ENCODE measurements at places on chromosomes 1 and 21. TPM values are rescaled to one million over a fixed set of nuclear protein-coding genes. Genes with fewer than 3 reads are reported as not detected.

Gene SLC22A15
- total RNA-seq = 2.3 TPM

Gene MYCL
- 0.32 TPM for total RNA-seq

Gene CELA2A
- 8.7 TPM for total RNA-seq

GRCh38 chr1:172401892-172402291, 18.6 kb upstream of the C1orf105 start:
- no peak for DNase-seq
- H3K36me3 ChIP-seq = no peaks in the 10 kb centered on the region
- no peak overlapping the region for H3K4me3 ChIP-seq
- no peak overlapping the region for H3K27ac ChIP-seq
- H3K27me3 ChIP-seq = no peaks in the 10 kb centered on the region

GRCh38 chr1:248804771-248805681, 20.7 kb downstream of the SH3BP5L start:
- H3K4me1 ChIP-seq = no peaks in the 10 kb centered on the region
- DNase-seq = no peak
- no peaks in the 10 kb centered on the region for H3K36me3 ChIP-seq
- no peaks in the 10 kb centered on the region for H3K27me3 ChIP-seq
- no peak overlapping the region for H3K4me3 ChIP-seq

DNA sequence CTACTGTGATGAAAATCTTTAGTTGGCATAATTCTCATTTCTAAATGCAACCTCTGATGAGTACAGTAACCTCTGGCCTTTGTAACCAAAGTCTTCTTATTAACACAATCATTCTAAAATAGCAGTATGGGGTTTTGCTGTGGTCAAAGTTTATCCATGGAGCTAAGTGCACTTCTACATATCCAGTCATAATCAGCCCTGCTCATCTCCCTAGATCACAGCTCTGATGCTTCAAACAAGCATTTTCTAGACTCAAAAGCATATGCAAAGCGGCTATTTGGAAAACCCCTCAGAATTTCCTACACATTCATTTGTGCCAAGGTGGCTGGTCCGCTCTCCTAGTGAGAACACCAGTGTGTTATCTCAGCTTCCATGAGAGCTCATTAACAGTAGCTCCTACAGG, 418.6 kb downstream of the MRPL39 start:
- H3K27me3 ChIP-seq = no peaks in the 10 kb centered on the region
- no peaks in the 10 kb centered on the region for H3K36me3 ChIP-seq
- DNase-seq = no peak
- H3K27ac ChIP-seq = no peak overlapping the region
- H3K4me3 ChIP-seq = no peak overlapping the region

All from adrenal gland (tissue), 19 donors.